ENCODE measurements at places on chromosomes 13 and 19.

GRCh38 chr19:47512183-47512947 lies 2.5 kb downstream of the NAPA start:
- no peak for DNase-seq

DNA sequence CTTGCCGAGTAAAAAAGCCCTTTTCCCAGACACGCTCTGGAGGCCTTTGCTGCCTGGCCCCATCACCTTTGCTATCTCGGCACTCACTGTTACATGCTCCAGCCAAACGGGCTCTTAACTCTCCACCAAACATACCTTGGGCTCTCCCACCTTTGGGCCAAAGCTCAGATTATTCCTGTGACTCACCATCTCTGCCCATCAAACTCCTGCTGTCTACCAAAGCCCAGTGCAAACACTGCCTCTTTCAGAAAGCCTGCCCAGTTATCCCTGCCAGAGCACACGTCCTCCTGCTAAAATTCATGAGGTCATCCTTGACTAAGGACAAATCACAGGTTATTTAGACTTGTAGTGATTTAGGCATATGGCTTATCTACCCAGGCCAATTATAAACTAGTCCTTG lies 48.1 kb upstream of the SERPINE3 start:
- DNase-seq = no peak

- no peak for DNase-seq
Observed at GRCh38 chr19:13870873-13871272, 6.1 kb upstream of the NANOS3 start.

- no peak for DNase-seq
Observed at GRCh38 chr19:46205183-46205984, 24.2 kb upstream of the IGFL1 start.

DNA sequence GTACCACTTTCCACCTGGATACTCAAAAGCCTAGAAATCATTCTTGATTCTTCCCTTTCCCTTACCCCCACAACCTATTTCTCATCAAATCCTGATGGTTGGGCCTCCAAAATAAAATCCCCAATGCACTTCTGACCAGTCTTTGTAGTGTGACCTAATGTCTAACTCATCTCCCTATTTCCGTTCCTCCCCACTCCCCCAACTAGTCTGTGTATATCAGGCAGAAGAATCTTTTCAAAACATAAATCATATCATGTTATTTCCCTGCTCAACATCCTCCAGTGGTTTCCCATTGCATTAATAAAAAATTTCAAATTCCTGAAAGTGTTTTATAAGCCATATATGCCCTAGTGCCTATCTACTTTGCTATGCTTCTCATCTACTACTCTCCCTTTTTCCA lies 17.7 kb downstream of the CCDC122 start:
- no peak for DNase-seq

DNA sequence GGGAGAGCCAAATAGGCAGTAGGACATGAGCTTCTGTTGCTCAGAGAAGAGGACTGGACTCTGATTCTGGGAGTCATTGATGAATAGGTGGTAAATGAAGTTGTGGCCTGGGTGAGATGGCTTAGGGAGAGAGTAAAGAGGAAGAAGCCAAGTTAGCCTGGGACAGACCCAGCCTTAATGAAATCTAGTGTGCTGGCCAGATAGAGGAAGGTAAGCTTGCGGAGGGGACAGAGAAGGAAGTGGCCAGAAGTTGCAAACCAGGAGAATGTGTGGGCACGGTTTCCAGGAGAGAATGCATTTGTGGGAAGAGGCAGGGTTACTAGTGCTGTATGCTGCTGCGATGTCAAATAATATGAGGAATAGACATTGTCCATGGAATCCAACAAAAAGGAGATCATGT lies 83.3 kb upstream of the OLFM4 start:
- no peak for DNase-seq
